ENCODE measurements at places on chromosomes 7 and 10. TPM values are rescaled to one million over a fixed set of nuclear protein-coding genes. Genes with fewer than 3 reads are reported as not detected.

Gene EDRF1
- 9.6 TPM for total RNA-seq

Gene CDH23
- 4.8 TPM for total RNA-seq

Gene EPO
- not detected for total RNA-seq

Gene SLC29A3
- 1.8 TPM for total RNA-seq

Data from Right ventricle myocardium inferior (tissue), 1 donor.